ENCODE measurements at places on chromosomes 12 and 14. TPM values are rescaled to one million over a fixed set of nuclear protein-coding genes. Genes with fewer than 3 reads are reported as not detected.

BICD1 gene
- total RNA-seq = 8.8 TPM

DNA sequence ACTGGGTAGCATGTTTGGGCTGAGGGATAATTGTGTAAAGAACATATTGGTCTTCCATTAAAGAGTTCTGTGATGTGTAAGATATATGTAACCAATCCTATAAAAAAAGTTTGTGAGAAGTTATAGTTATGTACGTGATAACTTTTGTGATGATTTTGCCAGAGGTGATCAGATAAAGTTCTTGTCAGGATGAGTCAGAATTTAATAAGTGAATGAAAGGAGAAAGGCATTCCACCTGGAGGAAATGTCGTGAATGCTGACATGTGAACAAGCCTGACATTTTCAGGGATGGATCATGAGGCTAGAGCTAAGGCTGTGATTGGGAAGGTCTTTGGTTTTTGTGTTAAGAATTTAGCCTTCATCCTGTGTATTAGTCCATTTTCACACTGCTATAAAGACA, 241.5 kb downstream of the SNAPC1 start:
- DNase-seq = no peak

PNP gene
- 10.9 TPM for total RNA-seq

TRIM9 gene
- total RNA-seq = 0.66 TPM

ALX1 gene
- 0.39 TPM for total RNA-seq

- no peak for DNase-seq
Observed at GRCh38 chr12:90951432-90952105, 3.4 kb downstream of the CCER1 start.

GRCh38 chr12:117860111-117860510, 108.7 kb downstream of the KSR2 start:
- no peak for DNase-seq

DNA sequence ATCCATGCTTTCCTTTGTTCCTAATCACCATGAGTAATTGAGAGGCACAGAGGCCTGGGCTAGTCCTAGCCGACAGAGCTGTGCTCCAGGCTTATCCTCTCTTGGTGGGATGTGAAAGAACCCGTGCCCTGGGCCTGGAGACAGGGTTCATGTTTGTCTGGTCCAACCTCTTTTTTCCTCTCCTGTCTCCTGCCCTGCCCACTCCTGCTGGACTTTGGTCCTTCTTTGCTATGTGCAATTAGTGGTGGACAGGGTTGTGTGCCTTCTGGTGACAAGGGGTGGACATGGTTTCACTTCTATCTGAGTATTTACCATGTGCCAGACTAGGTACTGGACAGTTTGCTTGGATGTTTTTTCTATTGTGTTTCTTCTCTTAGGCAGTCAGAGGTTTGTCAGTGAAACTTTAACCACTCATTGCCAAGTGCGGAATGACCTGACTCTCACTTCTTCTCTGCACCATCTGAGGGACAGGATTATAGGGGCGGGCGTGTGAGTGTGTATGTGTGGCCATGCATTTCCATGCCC, 126.1 kb downstream of the SMOC1 start:
- no peak for DNase-seq

SYCP3 gene
- total RNA-seq = not detected

IRF2BPL gene
- 97.1 TPM for total RNA-seq

GRCh38 chr12:52351196-52352059, 15.9 kb downstream of the KRT85 start:
- DNase-seq = no peak

GRCh38 chr12:95481888-95482287, 7.9 kb downstream of the METAP2 start:
- DNase-seq = no peak

DCAF4 gene
- 10.9 TPM for total RNA-seq

- DNase-seq = peak; percentile 53
Observed at GRCh38 chr14:98130691-98131090, 1141.3 kb downstream of the BCL11B start.

GRCh38 chr12:2092890-2093289, 40.1 kb downstream of the CACNA1C start:
- DNase-seq = no peak

GRCh38 chr12:11630046-11630706, 19.3 kb upstream of the ETV6 start:
- no peak for DNase-seq

- DNase-seq = peak; percentile 64
Observed at GRCh38 chr12:4282103-4282891, 8.7 kb downstream of the CCND2 start.

KRT80 gene
- total RNA-seq = not detected

DNA sequence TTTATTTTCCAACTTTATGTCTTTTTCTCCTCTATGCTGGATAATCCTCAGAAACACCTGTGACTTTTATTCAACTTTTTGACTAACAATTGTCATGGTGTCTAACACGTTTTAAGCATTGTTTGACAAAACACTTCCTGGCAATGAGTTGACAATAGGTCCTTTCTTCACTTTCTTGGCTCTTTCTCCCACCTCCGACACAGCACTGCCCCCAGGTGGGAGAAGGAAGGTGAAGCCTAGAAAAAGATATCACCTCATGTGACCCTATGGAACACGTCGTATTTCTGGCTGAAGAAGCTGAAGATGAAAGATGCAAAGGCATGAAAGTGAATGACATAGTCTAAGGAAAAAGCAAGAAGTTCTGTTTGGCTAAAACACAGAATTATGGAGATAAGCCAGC, 430.0 kb downstream of the ETNK1 start:
- DNase-seq = no peak

DNA sequence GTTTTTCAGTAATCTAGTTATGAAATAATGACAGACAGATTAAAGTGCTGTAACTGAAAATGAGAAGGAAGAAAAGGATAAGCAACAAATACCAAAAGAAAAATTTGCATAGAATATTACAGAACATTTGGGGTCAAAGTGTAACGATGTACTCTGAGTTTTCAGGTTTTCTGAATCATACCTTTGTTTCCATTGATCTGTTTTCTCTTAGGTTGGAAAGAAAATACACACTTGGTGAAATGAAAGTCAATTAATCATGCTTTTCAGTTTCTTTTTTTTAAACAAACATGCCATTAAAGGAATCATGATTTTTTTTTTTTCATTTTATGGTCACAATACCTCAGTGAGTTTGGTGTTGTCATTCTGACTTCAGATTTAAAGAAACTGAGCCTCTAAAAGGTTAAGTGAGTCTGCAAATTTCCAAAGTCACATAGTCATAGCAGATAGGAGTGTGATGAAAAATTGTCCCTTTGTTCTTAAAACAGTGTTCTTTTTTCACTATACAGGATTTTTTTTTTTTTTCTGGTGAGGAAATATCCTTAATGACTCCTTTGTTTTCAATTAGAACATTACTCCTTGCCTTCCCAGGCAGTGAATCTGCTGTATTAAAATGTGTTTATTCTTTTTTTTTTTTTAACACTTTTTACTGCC, 35.9 kb upstream of the PZP start:
- no peak for DNase-seq

- DNase-seq = no peak
Observed at GRCh38 chr12:94148739-94149118, 352 bp downstream of the PLXNC1 start.

- no peak for DNase-seq
Observed at GRCh38 chr12:91785655-91786498, 359.8 kb downstream of the BTG1 start.

GRCh38 chr12:45314770-45315169, 98.9 kb downstream of the ANO6 start:
- no peak for DNase-seq

GRCh38 chr14:67636361-67636919, 16.7 kb downstream of the ARG2 start:
- DNase-seq = no peak

ARF3 gene
- total RNA-seq = 61.6 TPM

GRCh38 chr12:52686063-52686462, 5.9 kb upstream of the KRT1 start:
- DNase-seq = no peak

GRCh38 chr12:45703942-45704341, 25.6 kb upstream of the ARID2 start:
- DNase-seq = no peak

WDR89 gene
- 4.5 TPM for total RNA-seq

NPAS3 gene
- total RNA-seq = 5.8 TPM

GRCh38 chr12:47316609-47317049, 236.9 kb upstream of the AMIGO2 start:
- DNase-seq = no peak

REP15 gene
- total RNA-seq = 1.2 TPM

DNA sequence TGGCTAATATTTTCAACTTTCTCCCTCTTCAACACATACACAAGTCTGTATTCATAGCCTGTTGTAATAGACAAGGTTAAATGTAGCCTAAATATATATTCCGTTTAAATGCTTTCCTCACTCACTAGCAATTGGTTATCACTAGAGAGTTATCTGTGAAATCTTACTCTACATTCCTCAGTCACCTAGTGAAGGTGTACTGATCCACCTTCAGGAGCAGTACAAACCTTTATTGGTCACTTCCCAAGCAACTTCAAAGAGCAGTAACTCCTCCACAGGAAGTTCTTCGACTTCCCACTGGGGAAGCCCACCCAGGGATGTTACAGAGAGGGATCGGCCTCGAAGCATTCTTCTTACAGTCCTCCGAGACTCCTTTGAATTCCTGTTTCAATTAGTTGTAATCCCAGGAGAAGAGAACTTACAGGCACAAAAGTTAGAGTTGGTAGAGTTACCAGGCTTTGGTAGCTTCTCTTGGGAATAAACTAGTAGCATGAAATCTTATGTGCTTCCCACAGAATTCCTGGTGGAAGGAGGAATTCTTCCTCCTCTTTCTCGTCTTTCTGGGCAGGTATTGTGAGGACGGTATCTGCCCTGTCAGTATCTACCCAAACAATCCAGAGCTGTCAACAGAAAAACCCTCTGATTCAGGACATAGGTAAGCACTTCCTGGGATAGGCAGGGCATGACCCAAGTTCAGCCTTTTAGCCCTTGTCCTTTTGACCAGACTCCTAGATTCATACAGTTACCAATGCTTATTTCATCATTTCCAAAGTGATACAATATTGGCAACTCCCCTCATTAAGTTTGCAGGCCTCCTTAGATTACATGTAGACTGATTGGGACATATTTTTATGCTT, at the start of gene GYS2:
GYS2 (minus strand) TSS at position 603 of the 857 bp plus-strand sequence; CDS start at position 348, 255 bp downstream.
- no peak for DNase-seq

DNA sequence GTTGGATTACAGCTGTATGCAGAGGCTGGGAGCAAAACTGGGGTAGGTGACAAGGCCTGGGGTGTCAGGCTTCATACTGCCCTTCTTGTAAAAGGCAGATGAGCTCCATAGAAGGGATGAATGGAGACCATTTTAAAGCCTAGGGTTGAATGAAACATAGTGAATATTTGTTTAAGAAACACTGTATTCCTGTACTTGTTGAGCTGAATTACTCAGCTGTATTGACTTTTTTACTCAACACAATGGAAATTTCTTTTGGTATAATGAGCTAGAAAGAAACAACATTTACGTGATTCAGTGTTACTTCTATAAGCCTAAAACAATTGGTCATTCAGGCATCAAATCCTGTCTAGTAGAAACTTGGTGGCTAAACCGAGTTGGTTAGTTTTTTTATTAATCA, 14.1 kb downstream of the ATP6V0A2 start:
- no peak for DNase-seq

KCNC2 gene
- total RNA-seq = not detected

RNASE7 gene
- total RNA-seq = not detected

- no peak for DNase-seq
Observed at GRCh38 chr14:23168246-23168645, 15.2 kb downstream of the SLC7A8 start.

DNA sequence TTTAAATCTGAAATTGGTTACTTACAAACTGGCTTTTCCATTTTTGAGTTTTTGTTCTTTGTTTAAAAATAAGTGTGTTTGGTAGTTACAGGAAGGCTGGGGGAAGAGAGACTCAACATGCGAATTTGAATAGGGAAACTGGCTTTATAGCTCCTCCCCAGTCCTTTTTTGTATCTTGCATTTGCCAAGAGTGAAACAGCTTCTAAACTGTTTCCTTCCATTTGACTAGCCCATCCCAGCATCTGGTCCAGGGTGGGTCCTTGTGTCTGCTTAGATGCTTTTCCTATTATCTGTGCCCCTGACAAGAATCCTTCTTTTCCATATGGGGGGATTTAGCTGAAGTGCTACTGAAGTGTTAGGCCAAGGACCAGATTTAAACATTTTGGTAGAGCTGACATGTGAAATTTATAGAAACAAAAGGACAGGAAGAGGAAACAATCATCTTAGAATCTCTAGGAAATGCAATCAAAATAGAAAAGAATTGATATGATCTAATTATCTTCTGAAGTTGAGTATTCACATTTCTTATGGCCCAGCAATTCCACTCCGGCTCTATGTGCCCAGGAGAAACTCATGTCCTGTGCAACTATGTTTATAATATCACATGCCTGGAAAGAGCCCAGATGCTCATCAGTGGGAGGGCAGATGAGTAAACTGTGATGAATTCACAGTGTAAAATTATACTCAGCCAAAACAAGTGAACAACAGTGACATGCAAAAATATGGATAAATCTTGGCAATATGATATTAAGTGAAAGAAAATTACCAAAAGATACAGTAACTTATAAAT, 7.4 kb downstream of the SMOC1 start:
- DNase-seq = no peak

CFAP73 gene
- not detected for total RNA-seq

SLC7A8 gene
- 19.5 TPM for total RNA-seq

DNA sequence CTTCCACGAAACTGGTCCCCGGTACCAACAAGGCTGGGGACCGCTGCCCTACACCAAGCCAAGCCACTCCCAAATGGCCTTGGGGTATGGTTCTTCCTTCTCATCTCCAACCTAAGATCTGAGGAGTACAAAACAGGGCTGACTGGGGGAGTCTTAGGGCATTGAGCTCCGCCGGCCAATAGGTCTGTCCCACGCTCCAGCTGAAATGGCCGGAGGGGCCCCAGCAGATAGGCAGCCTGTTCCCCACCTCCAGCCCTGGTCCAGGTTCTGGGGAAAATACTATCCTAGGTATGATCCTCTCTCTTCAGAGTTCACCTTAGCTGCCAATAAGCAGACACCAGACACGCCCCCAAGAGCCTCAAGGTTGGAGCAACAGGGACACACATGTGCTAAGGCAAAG, 90.2 kb downstream of the ACTN1 start:
- DNase-seq = no peak

GRCh38 chr12:124884587-124885438, 21.1 kb upstream of the SCARB1 start:
- DNase-seq = no peak

GLS2 gene
- total RNA-seq = 0.99 TPM

GRCh38 chr14:92866901-92867865, 55.8 kb upstream of the CHGA start:
- no peak for DNase-seq

SELPLG gene
- total RNA-seq = 7.2 TPM

DNA sequence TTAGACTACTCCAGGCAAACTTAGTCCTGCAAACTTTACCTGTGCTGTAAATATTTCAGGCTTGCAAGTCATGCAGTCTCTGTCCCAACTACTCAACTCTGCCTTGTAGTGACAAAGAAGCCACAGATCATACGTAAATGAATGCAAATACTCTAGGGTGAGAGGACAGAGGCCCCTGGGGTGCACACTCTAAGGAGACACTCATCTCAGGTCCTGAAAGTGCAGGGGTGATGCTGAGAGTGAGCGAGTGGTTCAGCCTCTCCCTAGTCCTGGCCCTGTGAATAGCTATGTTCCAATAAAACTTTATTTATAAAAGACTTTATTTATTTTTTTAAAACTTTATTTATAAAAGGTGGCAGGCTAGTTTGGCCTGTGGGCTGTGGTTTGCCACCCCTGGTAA, 34.9 kb downstream of the HCAR2 start:
- no peak for DNase-seq

PRKAG1 gene
- total RNA-seq = 52.0 TPM

GRCh38 chr12:28938056-28938455, 211.0 kb upstream of the FAR2 start:
- no peak for DNase-seq

CYP46A1 gene
- total RNA-seq = 2.2 TPM
